MV-4-11 (cell line): ENCODE measurements at places on chromosomes 7 and 10.

GRCh38 chr7:127665922-127666321, 13.9 kb downstream of the SND1 start:
- no peak for DNase-seq

- no peak for DNase-seq
Observed at GRCh38 chr10:124827474-124827873, 25.9 kb downstream of the ABRAXAS2 start.

- DNase-seq = no peak
Observed at GRCh38 chr7:105097619-105098018, 83.6 kb downstream of the KMT2E start.

- DNase-seq = no peak
Observed at GRCh38 chr7:19920166-19920565, 146.7 kb upstream of the TMEM196 start.

- no peak for DNase-seq
Observed at GRCh38 chr10:32332299-32332750, 14.6 kb downstream of the EPC1 start.

- no peak for DNase-seq
Observed at GRCh38 chr7:875476-876076, 778 bp upstream of the GET4 start.

GRCh38 chr10:21926949-21927348, 76.6 kb downstream of the DNAJC1 start:
- DNase-seq = peak; percentile 76

DNA sequence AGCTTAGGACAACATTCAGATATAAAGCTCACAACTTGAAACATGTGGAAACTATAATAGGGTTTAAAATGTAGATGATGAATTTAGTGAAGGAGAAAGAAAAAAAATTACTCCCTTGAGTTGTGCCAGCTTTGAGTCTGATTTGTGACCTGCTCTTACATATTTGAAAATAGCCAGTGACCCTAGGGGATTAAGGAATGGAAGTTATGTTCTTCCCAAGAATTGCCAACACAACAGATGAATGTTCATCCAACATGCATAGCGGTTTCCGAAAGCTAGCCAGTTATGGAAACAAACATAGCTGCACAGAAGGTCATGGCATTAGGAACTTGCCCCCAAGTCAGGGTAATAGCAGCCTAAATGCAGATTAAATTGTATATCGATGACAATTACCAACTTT, 10.8 kb downstream of the TMEM196 start:
- no peak for DNase-seq

- no peak for DNase-seq
Observed at GRCh38 chr7:101664436-101664835, 35.3 kb upstream of the MYL10 start.

DNA sequence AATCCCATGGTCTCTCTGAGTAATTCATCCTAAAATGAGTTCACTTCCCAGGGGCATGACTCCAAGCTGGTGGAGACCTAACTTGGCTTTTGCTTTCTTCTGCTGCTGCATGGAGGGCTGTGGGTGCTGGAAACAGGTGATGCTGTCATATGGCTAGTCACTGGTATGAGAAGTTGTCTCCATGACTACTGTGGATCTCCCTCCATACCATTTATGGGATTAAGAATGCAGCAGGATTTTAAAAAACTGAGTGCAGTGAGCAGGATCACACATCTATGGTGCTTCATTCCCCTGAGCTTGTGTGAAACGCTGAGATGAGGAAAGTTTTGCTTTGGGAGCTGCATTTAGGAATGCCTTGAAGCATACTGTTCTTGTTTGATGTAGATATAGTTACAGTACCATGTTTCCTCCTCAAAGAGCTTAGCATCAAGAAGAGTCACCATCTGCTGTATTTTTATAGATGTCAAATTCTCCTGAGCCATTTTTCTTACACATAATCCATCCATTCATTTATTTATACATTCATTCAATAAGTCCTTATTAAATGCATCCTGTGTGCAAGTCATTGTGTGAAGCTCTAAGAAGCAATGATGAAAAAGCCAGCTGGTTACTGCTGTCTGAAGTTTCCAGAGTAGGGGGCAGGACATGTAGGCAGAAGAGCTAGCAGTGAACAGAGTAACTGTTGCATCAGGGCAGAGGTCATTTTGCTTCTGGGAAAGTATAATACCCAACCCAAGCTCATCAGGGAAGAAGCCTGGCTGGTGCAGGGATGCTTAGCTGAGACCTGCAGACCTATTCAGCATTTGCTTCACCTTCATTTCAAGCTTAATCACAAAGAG, 534.8 kb downstream of the AUTS2 start:
- no peak for DNase-seq

- DNase-seq = no peak
Observed at GRCh38 chr10:130748409-130749057, 563.0 kb downstream of the TCERG1L start.

DNA sequence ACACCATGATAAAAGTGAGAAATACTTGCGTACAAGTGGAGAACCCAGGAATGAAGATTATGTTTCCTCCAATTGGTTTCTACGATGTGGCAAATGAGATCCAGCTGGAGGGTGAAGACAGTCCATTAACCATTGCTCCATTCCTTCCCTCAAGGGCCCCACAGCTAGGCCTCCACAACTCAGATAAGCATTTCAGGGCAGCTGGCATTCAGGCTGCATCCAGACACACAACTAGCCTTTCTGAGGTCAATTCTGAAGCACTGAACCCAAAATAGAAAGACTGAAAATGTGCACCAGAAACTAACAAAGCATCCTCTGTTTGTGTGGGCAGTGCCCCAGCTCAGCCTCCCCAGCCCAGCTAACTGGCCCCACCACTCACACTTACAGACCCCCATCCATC, 94.8 kb downstream of the GSAP start:
- DNase-seq = no peak

DNA sequence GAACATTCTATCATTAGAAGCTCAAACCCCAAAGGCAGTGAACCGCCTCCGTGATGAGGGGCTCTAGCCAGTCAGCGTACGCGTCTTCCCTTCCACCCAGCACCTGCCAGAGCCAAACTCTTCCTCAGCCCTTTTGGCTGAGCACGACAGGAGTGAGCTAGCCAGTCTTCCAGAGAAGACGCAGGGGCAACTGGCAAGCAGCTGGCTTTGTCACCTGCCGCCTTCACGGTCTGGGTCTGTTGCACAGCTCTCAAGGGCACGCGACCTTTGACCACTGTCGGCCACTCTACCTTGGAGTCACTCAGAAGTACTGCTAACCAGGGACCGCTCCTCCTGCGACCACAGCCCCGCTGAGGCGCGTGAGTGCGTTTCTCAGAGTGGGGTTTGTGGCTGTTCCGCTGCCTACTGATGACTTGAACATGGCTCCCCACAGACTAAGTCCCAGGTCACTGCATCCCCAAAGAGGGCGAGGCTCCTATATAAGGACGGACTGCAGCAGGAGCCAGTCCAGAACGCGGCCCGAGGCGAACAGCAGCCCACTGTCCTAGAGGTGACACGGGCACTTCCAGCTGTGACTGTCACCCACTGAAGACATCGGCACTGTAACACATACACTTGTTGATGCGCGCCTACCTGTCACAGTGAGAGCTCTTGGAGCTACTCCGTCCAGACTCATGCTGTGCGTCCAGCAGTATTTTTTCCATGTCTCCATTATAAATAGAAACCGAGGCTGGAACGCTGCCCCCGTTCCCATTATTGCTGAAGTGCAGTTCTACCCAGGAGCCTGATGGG, 8.4 kb downstream of the BNIP3 start:
- DNase-seq = no peak

- no peak for DNase-seq
Observed at GRCh38 chr7:136256491-136256890, 279.3 kb upstream of the MTPN start.

- peak; percentile 34 for DNase-seq
Observed at GRCh38 chr10:99731306-99732032, 458 bp downstream of the COX15 start.

DNA sequence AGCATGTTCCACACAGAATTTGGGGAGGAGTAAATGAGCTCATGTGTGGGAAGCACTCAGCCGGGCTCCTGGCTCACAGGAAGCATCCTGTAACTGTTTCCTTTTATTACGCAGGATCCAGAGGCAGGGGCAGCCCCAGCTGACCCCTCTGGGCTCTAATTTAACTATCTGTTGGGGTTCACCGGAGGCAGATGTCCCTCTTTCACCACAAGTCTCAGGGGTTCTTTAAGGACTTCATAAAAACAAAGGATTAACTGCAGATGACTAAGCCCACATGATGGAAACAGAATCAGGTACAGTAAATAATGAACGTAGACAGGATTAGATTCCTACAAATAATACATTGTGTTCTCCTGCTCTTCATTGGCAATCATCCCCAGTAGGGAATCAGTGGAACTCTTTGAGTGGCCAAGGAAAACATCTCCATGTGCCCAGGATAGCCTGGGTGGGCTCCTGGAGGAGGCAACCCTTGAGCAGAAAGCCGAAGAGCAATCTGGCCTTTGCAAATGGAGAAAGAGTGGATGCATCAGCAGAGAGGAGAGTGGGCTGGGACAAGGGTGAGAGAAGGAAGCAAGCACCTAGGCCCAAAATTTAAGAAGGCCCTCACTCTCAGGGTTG, 24.6 kb downstream of the TBXAS1 start:
- peak; percentile 8 for DNase-seq

GRCh38 chr10:74855027-74855426, 28.6 kb downstream of the KAT6B start:
- DNase-seq = no peak

- peak; percentile 67 for DNase-seq
Observed at GRCh38 chr7:24863626-24864025, 106.4 kb upstream of the GSDME start.

GRCh38 chr10:127873901-127874470, 18.8 kb downstream of the CLRN3 start:
- DNase-seq = no peak

GRCh38 chr7:4226524-4226882, 455.6 kb upstream of the FOXK1 start:
- DNase-seq = peak; percentile 29

DNA sequence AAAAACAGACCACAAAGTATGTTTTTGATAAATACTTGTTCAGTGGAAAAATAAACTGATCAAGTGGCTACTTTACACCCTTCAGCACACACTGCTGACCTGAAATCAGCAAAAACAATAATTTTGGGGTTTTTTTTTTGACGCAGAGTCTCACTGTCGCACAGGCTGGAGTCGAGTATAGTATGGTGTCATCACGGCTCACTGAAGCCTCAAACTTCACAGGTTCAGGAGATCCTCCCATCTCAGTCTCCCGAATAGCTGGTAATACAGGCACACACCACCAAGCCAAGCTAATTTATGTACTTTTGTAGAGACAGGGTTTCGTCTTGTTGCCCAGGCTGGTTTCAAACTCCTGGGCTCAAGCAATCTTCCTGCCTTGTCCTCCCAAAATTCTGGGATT, 30.6 kb downstream of the TARP start:
- no peak for DNase-seq
